ENCODE measurements at places on chromosomes 16 and 17.

DNA sequence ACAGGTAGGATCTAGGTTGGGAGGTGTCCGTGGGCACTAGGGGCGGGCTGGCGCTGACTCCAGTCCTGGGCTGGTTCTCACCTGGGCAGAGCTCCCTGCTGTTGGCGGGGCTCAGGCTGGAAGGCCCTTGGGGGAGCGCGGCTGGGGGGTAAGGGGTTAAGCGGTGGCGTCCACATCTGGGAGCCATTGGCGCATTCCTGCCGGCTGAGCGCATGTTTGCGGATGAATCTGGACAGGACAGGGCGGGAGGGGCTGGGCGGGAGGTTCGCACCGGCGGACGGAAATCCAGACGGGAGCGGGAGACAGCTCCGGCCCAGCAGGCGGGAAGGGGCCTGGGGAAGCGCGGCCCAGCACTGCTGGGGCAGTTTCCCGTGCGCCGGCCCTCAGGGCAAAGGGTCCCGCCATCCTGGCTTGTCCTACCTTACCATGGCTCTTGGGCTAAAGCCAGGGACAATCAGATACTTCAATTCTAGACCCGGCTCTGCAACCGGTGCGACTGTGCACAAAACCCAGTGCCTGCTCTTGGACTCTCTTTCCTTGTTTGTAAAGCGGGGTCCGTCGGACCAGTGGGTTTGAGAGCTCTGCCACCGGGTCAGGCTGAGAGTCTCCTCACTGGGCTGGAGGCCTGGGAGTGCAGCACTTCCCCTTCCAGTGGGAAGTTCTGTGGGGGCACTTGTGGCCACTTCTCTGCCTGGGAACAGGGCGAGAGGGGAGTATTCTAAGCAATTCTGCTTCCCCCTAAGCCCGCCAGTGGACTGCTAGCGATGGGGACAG lies 7.8 kb downstream of the RARA start:
- DNase-seq: peak; percentile 43

GRCh38 chr17:64291268-64291851 lies 28.3 kb upstream of the TEX2 start:
- no peak for DNase-seq

DNA sequence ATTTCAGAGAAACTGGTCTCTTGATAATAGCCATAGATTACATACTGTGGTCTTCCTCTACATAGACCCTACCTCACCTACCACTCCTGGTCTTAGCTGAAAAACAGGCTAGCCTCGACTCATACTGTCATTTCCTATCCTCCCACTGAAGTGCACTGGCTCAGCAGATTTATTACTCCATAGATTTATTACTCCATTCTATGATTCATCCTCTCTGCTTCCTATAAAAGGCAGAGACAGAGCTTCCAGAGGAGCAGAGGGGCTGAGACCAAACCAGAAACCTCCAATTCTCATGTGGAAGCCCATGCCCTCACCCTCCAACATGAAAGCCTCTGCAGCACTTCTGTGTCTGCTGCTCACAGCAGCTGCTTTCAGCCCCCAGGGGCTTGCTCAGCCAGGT lies at the start of gene CCL7:
Gene CCL7 (plus strand): TSS at position 253 of the 400 bp plus-strand sequence. CDS start 70 bp downstream, at position 323.
- DNase-seq: peak; percentile 81

DNA sequence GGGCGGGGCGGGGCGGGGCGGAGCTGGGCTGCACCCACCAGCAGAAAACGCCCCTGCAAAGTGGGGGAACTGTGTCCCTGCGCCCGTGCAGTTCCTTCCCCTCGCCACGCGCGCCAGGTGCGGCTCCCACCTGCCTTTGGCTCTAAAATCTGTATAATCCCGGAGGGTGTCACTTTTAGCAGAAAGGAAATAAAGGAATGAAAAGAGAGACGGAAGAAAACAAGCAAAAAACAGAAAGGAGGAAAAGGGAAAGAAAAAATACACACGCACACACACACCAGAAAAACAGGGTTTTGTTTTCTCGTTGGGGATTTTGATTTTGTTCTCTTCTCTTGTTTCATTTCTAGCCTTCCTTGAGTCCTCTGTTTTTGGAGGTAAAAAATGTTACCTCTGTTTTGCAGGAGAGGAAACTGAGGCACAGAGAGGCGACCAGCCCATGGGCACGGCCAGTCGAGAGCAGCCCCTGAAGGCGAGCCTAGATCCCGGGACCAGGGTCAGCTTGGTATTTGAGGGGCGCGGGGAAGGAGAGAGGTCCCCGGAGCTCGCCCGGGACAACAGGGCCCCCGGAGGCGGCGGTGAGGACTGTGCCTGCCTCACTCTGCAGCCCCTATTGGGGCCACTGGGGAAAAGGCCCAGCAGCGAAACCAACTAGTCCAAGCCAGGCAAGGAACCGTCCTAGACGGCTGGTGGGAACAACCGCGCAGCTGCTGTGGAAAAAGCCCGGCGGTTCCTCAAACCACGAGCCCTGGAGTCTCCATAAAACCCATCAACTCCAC lies 594 bp upstream of the CARHSP1 start:
- no peak for DNase-seq

All from inflammatory macrophage treated with lipopolysaccharide for 1 hour (primary cell).